ENCODE measurements at places on chromosomes 12 and 14. TPM values are rescaled to one million over a fixed set of nuclear protein-coding genes. Genes with fewer than 3 reads are reported as not detected.

DNA sequence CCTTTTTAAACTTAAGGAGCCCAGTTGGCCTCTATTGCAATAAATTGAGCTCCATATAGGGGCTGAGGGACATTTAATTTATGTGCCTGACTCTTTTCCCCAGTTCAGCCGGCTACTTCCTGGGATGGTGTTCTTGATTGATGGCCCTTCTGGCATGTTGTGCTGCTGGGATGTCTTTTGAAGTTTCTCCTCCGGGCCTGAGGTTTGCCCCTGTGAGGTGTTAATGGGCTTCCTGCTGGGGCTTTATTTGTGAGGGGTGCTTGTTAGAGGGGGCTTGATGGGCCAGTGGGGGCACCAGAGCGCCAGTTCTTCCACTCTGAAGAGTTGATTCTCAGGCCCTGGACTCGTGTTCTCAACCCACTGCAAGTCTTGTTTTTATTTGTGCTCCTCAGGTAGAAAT lies 69.6 kb downstream of the CHST11 start:
- DNase-seq = no peak

DNA sequence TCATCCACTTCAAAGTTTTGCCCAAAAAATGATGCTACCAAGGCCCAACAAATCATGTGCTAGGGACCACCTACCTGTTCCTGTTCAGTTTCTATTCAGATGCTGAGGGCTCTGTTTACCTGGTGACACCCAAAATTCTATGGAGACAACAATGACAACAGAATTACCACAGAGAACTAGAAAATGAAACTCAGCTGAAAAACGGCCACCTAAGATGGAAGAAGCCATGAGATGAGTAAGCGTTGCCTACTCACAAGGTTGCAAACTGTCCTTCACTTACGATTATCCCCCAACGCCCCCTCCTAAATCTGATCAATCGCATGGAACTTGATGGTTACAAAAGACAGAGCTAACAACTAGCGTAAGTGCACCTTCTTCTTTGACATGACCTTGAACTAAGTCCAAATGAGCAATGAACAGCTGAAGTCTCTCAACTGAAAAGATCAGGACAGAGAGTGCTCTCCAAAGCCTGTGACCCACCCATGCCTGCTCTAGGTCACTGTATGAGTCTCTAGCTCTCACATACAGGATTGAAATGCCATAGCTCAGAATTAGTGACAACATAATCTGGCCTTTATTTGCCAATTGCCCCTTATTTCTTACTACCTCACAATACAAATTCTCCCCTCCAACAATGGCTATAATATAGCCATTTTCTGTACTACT lies at the start of gene RNASE11:
Gene RNASE11, minus strand, starts transcription at position 513 of the 666 bp plus-strand sequence.
- no peak for DNase-seq

Gene ZNF605
- 12.4 TPM for polyA plus RNA-seq

Gene TAS2R14
- 3.5 TPM for polyA plus RNA-seq

Gene OVCH1
- 0.54 TPM for polyA plus RNA-seq

Gene IFNG-AS1
- polyA plus RNA-seq = 0.15 TPM

GRCh38 chr12:93363841-93364297 lies 13.9 kb upstream of the NUDT4 start:
- no peak for DNase-seq

Measured in forelimb muscle (tissue), 1 donor.